ENCODE measurements at places on chromosomes 2 and 18.

- no peak for DNase-seq
Measured at GRCh38 chr2:9060819-9061218, 57.3 kb upstream of the MBOAT2 start.

DNA sequence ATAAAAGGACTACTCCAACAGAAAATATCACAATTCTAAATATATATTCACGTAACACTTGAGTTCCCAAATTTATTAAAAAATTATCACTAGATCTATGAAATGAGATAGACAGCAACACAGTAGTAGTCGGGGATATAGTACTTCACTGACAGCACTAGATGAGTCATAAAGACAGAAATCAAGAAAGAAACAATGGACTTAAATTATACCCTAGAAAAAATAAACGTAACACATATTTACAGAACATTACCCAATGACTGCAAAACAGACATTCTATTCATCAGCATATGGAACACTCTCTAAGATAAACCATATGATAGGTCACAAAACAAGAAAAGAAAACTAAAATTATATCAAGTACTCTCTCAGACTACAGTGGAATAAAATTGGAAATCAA is 429.4 kb downstream of the MBD2 start:
- no peak for DNase-seq

GRCh38 chr2:189095101-189095500 is 84.5 kb downstream of the COL5A2 start:
- no peak for DNase-seq

GRCh38 chr18:55353806-55354205 is 234.2 kb downstream of the TCF4 start:
- DNase-seq, result no peak

DNA sequence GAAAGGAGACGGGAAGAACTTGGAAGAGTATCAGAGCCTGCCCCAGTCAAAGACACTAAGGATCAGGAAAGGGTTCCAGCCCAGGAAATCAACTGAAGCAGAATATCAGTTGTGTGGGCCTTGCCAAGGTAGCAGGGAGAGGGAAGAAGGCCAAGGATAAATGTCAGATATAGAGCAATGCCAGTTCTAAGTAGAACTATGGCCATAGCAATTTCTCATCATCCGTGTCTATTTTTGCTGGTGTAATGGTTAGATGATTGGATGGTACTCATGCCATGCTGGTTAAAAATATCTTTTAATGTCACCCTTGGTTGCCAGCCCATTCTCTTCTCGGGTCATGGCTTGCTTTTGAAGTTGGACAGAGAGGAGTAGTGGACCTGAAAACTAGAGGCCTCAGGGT is 41.9 kb downstream of the MAIP1 start:
- DNase-seq, result no peak

GRCh38 chr2:190534310-190535120 is at the start of gene NEMP2:
TSS of gene NEMP2 (minus strand) at chr2:190534722. CDS start at chr2:190534655, 67 bp downstream.
- peak; percentile 41 for DNase-seq

DNA sequence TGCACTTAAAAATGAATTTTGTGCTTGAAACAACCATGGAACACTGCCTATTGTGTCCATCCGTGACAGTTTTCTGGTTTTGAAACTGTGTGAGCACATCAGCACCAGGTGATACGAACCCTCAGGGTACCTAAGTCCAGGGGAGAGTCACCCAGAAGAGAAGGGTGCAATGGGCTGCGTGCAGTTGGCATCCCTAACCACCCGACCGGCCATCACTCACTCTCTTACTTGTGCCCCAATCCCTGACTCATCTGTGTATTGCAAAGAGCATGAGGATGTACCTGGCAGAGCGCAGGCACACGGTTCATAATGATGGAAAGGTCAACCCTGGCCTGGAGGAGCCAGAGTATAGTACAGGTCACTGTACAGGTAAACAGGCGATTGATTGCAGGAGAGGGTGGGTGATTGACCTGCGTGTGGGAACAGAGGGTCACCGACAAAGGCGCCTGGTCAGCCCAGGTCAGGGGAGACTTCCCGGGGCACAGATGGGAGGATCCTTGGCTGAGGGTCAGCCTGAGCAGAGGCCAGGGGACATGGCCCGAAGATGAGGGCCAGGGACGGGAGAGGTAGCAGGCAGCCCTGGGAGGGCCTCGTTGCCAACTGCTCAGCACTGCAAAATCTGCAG is 160.3 kb downstream of the SEPTIN10 start:
- DNase-seq, result no peak

GRCh38 chr2:160695402-160696086 is 201.9 kb upstream of the RBMS1 start:
- no peak for DNase-seq

- no peak for DNase-seq
Measured at GRCh38 chr2:29528891-29529520, 392.4 kb downstream of the ALK start.

- no peak for DNase-seq
Measured at GRCh38 chr2:1586251-1586922, 157.9 kb downstream of the PXDN start.

DNA sequence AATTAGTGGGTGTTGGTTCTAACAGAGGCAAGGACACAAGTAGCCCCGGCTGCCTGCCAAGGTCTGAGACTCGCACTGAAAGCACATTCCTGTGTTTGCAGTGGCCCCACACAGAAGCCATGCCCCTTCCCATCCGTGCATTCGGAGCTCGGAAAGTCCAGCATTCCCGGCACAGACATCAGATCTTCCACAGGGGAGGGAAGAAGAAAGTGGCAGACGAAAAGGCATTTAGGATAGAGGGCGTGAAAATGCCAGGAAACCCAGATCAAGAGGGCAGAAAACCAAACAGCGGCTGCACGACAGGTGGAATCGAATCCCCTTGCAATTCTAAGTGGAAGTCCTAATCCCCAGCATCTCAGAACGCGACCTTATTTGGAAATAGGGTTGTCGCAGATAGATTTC is 105.5 kb upstream of the ASB18 start:
- DNase-seq, result no peak

DNA sequence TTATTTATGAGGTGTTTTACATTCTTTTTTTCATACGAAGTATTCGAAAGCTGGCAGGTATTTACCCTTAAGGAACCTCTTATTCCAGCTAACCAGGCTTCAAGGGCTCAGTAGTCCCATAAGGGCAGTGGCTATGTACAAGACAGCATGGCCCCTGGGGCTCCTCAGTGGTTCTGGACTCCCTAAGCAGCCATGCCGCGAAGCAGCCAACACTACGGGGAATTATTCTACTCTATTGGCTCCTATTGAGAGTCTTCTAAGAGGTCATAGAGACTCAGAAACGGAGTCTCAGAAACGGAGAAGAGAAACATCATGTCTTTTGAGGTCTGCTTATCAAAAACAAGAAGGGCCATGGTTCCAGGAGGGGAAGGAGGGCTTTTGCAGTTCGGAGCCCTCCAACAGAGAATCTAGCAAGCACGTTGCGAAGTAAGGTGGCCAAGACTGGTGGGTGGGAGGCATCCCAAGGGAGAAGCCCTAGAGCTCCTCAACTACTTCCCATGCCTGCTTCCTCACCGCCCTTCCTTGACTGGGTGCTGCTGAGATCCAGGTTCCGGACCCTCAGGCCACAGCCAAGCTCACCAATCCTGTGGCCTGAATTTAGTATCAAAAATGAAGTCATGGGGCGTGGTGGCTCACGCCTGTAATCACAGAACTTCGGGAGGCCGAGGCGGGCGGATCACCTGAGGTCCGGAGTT is 109.7 kb downstream of the INO80D start:
- DNase-seq, result no peak

- no peak for DNase-seq
Measured at GRCh38 chr18:25256439-25256838, 95.5 kb downstream of the ZNF521 start.

DNA sequence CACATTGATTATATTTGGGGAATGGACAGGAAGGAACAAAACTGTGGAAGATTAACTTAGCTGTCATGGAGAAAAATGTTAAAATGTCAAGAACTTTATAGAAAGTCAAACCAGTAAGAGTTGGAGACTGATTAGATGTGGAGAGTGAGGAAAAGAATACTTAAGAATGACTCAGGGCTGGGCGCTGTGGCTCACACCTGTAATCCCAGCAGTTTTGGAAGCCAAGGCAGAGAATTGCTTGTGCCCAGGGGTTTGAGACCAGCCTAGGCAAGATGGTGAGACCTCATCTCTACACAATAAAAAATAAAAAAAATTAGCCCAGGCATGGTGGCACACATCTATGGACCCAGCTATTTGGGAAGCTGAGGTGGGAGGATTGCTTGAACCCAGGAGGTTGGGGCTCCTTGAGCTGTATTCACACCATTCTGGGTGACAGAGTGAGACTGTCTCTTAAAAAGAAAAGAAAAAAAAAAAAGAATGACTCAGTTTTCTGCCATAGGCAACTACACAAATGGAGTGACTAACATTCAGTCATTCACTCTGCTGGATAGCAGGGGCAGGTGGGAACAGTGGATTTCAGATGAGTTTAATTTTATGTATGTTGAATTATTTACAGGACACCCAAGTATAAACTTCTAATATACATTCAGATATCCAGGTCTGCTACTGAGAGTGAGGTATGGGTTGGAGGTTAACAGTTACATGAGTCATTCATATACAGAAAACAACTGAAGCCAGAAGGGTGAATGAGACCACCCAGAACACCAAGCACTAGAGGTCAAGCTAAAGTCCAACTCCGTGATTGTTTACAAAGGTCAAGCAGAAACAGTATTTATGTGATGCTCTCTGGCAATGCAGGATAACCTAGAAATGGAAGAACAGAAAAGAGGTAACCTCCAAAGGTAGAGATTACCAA is 33.9 kb downstream of the ORC2 start:
- no peak for DNase-seq

DNA sequence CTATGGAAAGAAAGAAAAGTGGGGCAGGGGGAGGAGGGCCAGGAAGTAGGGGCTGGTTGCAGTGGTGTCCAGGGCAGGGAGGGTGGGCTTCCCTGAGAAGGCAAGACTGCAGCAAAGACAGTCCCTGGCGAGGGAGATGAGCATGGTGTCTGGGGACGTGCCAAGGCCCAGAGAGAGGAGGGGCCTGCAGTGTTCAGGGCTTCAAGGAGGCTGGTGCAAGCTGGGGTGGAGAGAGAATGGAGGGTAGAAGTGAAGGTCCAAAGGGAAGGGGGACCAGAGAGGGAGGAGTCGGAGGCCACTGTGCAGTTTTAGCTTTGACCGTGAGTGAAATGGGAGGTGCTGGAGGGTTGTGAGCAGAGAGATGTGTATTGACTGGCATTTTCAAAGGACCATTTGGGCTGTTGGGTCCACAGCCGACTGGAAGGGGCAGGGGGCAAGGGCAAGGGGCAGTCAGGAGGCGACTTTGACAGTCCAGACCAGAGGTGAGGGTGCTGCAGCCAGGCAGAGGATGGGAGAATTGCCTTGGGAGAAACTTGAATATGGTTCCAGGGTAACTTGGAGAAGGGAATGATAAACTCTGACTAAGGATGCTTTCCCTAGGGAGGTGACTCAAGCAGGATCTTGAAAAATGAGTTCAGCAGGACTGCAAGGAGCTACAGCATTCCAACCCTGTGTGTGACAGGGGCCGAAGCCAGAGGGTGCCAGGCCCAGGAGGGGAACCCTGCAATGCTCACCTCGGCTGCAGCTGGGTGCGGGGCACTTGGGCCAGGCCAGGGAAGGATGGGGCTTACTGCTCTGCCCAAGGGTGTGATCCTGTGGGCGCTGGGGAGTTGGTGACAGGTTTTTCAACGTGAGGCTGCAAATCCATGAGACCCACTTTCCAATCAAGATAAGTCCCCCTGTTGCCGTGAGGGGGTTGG is 177.1 kb upstream of the HAAO start:
- DNase-seq, result peak; percentile 97

- no peak for DNase-seq
Measured at GRCh38 chr18:36676629-36677028, 152.2 kb downstream of the TPGS2 start.

DNA sequence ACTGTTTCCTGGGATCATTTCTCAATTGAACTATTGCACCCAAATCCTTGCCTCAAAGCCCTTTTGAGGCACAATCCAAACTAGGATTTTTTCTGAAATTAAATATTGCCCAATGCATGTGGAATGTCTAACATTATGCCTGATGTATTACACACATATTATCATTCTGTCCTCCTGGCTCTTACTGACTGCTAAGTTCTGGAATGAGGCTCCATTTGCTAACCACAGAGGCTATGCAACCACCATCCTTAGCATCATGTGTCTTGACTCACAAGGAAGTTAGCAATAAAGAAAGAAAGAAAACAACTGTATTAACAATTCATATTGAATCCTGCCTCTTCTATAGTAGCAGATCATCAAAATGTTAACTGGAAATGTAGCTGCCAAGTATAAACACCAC is 1142.7 kb downstream of the CNTNAP5 start:
- DNase-seq, result peak; percentile 94

GRCh38 chr2:108776475-108776874 is 10.1 kb upstream of the CCDC138 start:
- DNase-seq, result no peak

DNA sequence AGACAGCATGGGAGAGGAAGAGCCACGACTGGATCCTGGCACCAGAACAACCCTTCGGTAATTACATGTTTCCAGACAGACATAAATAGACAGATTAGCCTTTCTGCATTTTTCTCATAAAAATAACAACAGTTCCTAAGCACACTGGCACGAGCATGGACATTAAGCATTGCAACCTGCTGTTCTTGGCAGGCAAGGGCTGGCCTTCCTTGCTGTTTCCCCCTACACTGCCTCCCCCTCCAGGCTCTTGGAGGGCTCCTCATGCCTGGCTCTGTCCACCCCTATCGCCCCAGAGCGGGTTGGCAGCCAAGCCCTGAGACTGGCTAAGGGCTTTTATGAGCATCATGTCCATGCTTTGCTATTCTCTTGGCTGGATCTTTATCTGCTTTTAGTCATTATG is 89.6 kb downstream of the TTC32 start:
- no peak for DNase-seq
